ENCODE measurements at places on chromosomes 11 and 22. TPM values are rescaled to one million over a fixed set of nuclear protein-coding genes. Genes with fewer than 3 reads are reported as not detected.

DNA sequence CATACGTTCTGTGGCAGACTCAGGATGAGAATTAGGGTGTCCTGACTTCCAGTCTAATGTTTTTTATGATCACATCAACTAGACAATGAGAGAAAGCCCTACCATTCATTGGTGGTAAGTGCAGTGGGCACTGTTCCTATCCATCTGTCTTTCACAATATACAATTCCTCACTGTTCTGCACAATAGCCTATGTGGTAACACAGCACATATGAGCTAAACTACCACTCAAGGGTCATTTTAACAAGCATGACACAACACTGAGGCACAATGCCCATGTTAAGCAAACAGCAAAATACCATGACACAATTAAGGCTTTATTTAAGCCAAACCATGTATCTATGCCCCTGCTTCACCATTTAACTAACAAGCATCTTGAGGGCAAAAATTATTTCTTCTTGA lies 52.3 kb downstream of the SIK3 start:
- no peak for DNase-seq

GRCh38 chr11:12126344-12127019 lies 16.1 kb downstream of the MICAL2 start:
- DNase-seq, result no peak

DNA sequence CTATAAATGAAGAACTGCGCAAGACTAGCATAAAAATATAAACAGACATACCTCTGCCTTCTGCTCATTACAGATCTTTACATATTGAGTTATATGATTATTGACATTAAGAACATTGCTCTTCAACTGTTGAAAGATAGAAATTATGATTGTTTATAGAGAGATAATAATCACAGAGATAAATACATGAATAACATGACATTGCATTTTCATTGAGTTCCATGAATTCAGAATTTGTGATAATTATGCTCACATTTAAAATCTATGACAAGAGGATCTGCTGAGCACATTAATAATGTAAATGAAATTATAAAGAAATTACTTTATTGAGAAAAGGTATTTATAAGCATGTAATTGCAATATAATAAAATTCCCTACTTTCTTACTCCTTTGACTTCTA lies 24.8 kb downstream of the KIF18A start:
- no peak for DNase-seq

DNA sequence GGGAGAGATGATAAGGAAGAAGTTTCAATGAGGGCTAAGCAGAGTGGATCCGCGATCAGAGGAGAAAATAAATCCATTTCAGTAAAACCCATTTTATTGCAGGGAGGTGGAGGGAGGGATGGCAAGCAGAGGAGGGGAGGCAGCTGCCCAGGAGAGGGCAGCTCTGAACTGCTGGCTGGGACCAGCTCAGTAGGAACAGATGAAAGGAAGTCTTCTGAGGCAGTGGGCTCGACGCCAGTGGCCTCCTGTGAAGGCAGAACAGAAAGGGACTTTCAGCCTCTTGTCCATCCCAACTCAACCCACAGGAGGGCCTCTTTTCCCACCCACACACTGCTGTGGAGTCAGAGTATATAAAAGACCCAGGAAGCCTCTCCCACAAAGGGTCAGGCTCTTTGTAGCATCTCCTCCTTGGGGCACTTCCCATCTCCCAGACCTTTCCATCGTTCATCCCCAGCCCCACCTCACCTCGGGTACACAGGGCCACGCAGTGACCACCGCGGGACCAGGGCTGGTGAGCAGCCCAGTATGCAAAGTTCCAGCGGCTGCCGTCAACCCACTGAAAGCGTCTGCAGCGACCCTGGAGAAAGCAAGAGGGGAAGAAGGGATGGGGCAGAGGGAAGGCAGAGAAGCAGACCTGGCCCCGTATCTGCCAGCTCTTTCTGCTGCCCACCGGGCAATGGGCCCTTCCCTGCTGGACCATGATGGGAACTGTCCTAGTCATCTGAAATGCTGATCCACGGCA lies 3.0 kb downstream of the PRG2 start:
- no peak for DNase-seq

DNA sequence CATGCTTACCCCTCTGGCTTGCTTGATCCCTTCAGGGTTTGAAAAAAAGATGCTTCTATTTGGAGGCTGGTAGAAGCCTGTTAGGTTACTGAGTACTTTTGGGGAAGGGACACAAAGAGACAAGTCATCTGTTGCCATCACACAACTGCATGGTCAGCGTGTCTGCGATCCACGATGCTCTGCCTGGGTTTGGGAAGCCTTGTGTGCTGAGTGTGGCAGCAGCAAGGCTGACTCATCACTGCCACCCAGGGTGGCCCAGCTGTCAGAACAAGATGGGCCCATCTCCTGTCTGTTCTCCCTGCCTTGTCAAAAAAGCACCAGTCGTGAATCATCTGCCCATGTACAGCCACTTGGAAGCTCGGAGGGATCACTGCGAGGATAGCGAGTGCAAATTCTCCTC lies 26.2 kb downstream of the UBASH3B start:
- no peak for DNase-seq

DNA sequence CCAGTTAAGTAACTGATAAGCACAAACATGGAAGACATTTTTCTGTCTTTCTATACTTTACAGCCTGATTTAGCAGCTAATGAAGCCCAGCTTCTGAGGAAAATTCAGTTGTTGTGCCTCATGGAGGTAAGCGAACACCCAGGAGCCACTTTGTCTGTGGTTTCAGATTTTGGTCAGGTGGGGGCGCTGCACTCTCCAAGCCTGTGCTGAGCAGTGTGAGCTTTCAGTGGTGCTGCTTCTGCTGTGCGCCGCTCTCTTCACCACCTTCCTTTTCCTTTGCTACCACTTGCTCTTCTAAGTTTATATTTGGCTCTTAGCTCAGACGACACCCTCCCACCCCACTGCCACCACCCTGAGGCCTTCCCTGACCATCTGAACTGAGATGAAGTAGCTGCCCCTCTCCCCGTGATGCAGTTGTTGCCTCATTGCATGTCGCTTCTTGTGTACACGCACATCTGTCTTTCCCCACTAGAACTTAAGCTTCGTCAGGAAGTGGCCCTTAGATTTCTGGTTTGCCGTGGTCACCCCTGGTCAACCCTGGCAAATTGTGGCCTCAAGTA lies 14.0 kb downstream of the PSMD13 start:
- DNase-seq, result peak; percentile 30

DNA sequence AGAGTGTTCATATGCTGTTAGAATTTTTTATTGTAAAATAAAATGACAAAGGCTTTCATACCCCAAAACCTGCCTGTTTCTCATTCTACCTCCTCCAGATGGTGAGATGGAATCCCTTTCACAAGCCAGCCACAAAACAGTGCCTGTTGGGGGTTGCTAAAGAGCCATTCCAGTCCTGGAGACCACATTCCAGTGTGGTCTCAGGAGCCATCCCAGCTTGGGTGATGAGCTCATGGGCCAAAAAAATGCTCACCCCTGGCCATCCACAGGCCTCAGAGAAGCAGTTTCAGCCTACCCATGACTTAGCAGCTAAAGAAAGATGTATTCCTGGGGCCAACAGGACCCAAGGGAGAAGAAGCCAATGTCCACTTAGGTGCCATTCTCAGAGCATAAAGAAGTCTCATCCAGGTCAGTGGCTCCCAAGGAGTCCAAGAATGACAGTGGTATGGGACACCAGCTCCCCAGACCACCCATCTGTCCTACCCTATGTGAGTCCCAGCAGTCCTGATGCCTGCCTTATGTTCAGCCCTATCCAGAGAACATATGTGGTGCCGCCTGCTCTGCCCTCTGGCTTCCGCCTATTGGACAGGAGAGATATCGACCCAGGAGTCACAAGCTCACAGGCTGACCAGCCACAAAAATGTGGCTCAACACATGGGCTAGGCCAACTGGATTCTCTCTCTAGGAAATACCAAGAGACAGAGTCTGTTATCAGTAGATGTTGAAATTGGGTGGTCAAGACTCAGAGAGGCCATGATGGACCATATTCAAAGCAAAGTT lies 26.4 kb downstream of the C11orf91 start:
- DNase-seq, result no peak

GRCh38 chr22:43843783-43844530 lies 18.4 kb downstream of the SULT4A1 start:
- DNase-seq, result no peak

- no peak for DNase-seq
These were observed 468 bp downstream of the ZDHHC8 start for GRCh38 chr22:20131859-20132685.

DNA sequence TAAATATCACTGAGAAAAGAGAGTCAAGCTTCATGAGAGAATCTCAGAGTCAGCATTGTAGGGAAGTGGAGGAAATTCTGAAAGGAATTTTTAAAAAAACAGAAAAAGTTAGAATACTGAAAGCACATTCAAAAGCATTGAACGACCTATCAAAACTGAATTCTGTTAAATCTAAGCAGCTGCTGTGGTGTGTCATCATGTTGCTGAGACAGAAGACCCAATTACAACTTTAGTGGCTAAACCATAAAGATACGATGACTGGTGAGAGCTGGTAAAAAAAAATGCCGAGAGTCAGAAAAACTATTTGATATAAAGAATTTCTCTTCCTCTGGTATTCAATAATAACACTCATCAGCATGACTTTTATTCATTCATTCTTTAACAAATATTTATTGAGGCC lies 220.8 kb downstream of the DLG2 start:
- DNase-seq, result no peak

DNA sequence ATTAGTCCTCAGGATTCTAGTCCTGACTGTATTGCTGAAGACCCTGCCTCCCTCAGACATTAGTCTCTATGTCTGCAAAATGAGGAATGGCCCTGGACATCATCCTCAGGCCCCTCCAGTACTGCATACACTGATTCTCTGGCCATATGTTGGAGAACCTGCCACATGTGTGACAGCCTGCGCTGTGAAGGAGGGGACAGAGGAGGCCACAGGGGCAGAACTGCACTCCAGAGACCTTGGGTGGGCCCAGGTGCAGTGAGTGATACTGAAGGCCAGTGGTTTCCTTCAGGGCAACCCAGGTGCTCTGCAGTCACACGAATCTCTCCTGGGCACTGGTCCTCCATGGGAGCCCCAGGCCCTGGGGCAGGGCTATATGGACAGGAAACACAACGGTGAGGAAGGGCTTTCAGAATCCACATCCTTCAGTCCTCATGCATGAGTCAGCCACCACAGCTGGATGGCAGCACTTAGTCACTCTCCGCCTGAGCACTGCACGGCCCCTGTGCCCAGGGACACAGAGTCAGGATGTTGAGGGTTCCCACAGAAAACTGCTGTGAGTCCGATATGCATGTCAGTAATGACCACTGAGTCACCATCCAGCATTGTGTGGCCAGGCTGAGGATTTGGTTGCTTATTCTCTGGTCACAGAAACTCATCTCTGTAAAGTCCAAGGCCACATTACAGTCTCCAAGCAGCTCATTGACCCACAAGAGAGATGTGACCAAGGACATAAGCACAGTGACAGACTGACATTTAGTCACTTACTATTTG lies 39.7 kb downstream of the ME3 start:
- DNase-seq, result no peak

DNA sequence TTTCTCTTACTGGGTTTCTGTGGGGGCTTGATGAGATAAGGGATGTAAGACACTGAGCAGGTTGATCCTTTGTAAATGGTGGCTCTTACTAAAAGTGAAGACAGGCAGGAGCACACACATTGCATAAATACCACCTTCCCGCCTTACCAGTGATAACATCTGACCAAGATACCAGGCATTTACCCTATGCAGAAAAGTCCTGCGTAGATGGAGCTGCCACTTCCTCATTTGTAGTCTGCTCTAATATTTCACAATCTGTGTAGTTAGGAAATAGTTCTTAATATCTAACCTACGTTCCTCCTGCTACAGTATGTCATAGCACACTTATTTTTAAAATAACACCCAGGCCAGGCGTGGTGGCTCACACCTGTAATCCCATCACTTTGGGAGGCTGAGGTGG lies 23.9 kb upstream of the SWAP70 start:
- DNase-seq, result no peak

DNA sequence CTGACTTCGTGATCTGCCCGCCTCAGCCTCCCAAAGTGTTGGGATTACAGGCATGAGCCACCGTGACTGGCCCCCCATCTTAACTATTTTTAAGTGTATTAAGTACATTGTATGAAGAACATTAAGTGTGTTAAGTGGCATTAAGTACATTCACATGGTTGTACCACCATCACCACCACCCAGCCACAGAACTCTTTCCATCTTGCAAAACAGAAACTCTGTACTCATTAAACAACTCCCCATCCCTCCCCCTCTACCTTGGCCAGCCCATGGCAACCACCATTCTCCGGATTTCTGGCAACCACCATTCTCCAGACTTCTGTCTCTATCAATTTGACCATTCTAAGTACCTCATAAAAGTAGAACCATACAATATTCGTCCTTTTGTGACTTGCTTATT lies 17.8 kb upstream of the PEX26 start:
- DNase-seq, result no peak

MIOX gene
- polyA plus RNA-seq, result 4.2 TPM

NTM gene
- 37.2 TPM for polyA plus RNA-seq

CHID1 gene
- 113 TPM for polyA plus RNA-seq

Data from renal pelvis (tissue), 12 donors.